ENCODE measurements at places on chromosomes 3 and 15. TPM values are rescaled to one million over a fixed set of nuclear protein-coding genes. Genes with fewer than 3 reads are reported as not detected.

Gene SMCO1
- not detected for total RNA-seq

Gene FEM1B
- 41.2 TPM for total RNA-seq

DNA sequence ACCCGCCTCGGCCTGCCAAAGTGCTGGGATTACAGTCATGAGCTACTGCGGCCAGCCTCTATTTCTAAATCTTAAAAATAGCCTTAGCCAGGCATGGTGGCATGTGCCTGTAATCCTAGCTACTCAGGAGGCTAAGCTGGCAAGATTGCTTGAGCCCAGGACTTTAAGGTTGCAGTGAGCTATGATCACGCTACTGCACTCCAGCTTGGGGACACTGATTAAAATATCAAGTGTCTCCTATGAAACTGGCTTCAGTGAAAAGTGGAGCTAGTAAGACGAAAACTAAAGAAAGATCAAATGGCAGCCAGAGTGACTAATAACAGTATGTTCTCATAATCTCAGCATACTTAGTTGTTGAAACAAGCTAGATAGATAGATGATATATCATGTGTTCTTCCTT, 112.5 kb downstream of the STT3B start:
- DNase-seq, result no peak

- DNase-seq, result no peak
Measured at GRCh38 chr15:87846746-87847145, 409.8 kb downstream of the NTRK3 start.

Gene FBXL22
- 0.20 TPM for total RNA-seq

GRCh38 chr3:71406972-71407810, 176.3 kb downstream of the FOXP1 start:
- no peak for DNase-seq

DNA sequence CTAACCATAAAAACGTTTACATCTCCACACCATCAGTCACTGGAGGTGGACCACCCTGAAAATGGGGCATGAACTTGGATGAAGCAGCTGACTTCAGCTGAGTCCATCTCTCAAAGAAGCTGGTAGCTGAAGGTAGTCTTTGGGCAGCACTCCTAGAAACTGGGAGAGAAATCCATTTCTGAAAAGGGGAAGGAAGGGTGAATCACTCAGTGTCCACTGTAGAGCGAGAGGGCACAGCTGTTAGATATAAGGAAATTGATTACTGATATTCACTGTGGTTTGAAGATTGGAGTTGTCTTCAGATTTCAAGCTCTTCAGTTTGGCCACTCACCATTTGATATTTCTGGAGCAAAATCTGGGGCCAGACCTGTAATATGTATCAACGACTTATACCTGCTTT, 499.0 kb upstream of the UBE2E2 start:
- no peak for DNase-seq
